Activated CD4-positive, alpha-beta T cell treated with anti-CD3 and anti-CD28 coated beads, Interleukin-10, Interleukin-2, amounts not matched to agents 100 ng/mL and 50 ng/mL, durations not matched to agents 16 hours and 8 hours (primary cell): ENCODE measurements at places on chromosomes 3 and 15.

- no peak for DNase-seq
These were observed 575.8 kb upstream of the TBL1XR1 start for GRCh38 chr3:177772908-177773557.

- DNase-seq, result no peak
These were observed 69.9 kb downstream of the RYK start for GRCh38 chr3:134180761-134181160.

DNA sequence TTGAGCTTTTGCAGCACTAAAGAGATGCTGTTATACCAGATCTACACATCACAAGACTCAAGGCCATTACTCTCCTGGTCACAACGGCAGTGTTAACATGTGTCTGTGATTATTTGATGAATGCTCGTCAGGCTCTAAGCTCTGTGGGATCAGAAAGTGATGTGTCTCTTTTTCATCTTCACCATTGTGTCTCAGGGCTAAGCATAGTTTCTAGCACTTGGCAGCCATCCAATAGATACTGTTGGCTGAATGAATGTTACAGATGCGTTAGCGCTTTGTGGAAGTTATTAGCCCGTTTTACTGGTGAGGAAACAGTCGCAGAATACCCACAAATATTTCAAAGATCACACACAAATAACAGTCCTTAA, 1.2 kb upstream of the FAM81A start:
- DNase-seq, result no peak

GRCh38 chr3:106514431-106514830, 645.6 kb upstream of the CBLB start:
- DNase-seq, result no peak

DNA sequence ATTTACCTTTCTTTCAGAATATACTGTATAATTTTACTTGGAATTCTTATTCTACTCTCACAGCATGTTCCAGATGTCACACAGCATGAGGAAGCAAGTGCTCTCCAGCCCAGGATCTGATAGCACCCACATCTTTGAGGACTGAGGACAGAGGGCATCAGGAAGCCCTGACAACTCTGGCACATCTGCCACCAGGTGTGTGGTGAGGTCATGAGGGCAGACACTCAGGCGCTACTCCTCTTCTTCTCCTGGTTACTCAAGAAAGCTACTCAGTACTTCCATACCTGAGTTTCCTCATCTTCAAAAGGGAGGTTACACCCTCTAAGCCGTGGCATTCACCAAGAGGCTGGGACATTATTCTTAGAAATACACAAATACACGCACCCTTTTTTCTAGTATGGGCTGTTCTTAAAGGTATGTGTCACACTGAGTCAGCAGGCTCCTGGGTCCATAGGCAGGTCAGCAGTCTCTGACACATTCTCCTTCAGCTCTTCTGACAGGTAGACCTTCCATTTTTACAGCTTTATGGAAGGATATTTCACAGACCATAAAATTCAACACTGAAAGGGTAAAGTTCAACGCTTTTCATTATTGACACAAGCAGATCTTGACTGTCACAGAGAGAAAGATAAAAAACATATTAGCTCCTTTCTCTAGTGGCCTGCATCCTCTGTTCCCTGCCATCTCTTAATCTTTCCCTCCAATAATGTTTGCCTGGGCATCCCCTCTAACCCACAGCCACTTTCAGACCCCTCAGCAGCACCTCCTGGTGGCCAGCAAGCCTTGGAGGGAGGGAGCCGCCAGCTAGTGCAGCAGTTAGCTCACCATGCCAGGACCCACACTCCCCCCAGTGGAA, 103.2 kb upstream of the TJP1 start:
- peak; percentile 41 for DNase-seq

DNA sequence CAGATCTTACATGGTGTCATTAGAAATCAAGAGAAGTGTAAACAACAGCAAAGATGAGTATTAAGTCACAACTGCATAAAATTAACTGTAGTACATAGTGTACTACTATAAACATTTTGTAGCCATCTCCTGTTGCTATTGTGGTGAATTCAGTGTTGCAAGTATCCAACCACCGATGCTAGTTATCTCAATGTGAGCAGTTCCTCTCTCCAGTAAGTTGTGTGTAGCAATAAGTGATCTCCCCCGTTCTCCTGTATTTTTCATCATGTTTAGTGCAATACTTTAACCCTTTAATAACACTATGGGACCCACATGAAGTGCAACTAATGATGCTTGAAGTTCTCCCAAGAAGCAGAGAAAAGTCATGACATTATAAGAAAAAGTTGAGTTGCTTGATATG, 264.7 kb upstream of the KCNH8 start:
- DNase-seq, result no peak

DNA sequence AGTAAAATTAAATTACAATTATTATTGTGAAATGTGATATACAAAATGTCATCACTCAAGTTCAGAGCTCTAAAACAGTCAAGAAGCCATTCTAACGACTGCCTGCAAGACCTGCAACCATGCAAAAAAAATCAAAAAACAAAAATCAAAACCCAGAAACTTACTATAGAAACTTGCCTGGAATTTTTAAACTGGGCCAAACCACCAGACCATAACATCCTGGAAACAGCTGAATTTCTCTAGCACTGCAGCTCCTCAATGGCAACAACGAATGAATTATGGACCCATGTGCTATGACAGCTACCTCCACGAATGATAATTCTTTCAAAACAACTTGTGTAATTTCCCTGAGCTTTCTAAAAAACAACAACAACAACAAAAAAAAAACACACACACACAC, 130.0 kb upstream of the KCNMB2 start:
- no peak for DNase-seq

GRCh38 chr3:112115806-112116383, 17.2 kb downstream of the GCSAM start:
- no peak for DNase-seq
